Activated CD8-positive, alpha-beta memory T cell treated with anti-CD3 and anti-CD28 coated beads, Interleukin-2, amount 10 ng/mL, durations not matched to agents 7 days and 5 days (primary cell): ENCODE measurements at places on chromosomes 3 and 15. TPM values are rescaled to one million over a fixed set of nuclear protein-coding genes. Genes with fewer than 3 reads are reported as not detected.

TMEM39A gene
- 42.6 TPM for total RNA-seq

ALCAM gene
- total RNA-seq = 11.4 TPM

ATXN7 gene
- total RNA-seq = 41.9 TPM

COPG1 gene
- 130 TPM for total RNA-seq

PLD1 gene
- 2.0 TPM for total RNA-seq

CLDN16 gene
- not detected for total RNA-seq
